ENCODE measurements at places on chromosomes 2 and 18.

- DNase-seq = no peak
Observed at GRCh38 chr2:69616755-69617154, 26.8 kb downstream of the AAK1 start.

DNA sequence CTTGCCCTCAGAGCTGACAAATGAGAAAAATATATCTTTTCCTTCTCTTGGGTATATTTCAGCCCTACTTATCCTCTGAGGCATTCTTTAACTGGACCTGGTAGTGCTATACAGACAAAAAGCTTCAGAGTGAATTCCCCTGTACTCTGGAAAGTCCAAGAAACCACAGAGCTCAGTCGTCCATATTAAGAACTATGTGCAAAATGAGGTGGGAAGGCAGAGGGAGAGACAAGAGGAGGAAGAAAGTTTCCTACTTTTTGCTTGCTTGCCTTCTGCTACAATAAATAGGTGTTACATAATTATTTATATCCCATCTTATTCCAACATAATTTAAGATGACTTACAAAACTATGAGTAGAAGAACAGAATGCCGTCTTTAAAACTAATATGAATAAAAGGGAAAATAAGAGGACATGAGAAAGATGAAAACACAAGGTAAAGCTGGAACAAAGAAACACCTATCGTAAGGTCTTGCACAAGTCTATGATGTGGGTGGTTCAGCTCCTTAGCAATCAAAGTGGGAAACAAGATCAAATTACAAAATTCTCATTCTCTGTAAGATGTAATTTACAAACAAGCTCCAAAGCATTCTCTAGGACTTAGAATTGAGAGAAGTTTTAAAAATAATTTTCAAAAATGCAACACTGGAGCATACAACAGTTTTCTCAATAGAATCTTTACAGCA is 97.9 kb downstream of the BAZ2B start:
- no peak for DNase-seq

DNA sequence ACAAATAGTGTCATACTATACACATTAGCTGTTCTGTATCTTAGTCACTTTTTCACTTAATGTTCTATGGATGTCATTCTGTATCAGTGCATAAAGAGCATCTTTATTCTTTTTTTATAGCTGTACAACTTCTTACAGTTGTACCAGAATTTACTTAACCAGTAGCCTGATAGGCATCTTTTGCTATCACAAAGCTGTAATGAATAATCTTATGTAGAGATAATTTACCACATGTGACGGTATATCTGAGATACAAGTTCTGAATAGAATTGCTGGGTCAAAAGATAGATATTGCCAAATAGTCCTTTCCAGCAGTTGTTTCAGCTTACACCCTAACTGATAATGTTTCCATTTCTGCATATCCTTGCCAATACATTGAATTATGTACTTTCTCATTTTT is 70.0 kb downstream of the PTRHD1 start:
- DNase-seq = no peak

GRCh38 chr18:44668270-44668975 is 12.3 kb upstream of the SETBP1 start:
- DNase-seq = no peak

GRCh38 chr2:6828299-6828584 is 37.5 kb downstream of the CMPK2 start:
- DNase-seq = no peak

GRCh38 chr2:29373870-29374269 is 258.7 kb downstream of the CLIP4 start:
- DNase-seq = no peak

GRCh38 chr18:3998698-3999333 is 456.3 kb downstream of the DLGAP1 start:
- no peak for DNase-seq
